AG09309 (cell line): ENCODE measurements at places on chromosomes 2 and 18.

- DNase-seq, result no peak
These were observed 3.2 kb downstream of the NRP2 start for GRCh38 chr2:205685314-205686055.

DNA sequence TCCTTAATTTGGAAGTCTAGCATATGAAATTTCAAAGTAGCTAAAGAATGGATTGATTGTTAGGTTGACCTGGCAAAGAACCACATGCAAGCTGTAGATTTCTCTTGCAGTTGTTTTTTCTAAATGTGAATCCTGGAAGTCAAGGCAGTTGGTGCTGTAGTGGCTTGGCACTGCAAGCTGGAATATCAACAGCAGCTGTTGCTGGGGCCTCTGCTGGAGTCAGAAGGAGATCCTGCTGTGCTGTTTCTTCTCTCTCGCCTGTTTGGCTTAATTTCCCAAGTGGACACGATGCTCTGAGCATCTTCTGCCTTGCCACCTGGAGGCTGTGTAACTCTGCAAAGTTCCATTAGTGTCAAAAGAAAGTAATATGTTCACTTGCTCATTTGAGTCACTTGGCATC is 12.6 kb downstream of the PIK3C3 start:
- no peak for DNase-seq

DNA sequence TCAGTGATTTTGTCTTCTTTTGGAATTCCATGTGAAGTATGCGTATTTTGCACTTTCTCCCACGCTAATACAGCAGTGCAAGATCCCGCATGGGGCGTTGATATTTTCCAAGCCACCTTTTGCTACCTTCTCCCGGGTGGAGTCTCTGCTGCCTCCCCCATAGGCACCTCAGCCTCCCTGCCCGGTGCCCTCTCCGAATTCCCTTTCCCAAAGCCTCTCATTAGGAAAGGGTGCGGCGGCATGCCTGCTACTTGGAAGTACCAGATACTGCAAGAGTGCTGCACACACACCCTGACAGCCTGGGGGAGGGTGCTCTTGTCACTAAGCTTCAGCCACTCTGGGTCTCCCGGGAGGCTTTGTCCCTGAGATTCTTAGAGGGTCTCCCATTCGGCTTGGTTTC is 114.4 kb upstream of the PXDN start:
- DNase-seq, result no peak

DNA sequence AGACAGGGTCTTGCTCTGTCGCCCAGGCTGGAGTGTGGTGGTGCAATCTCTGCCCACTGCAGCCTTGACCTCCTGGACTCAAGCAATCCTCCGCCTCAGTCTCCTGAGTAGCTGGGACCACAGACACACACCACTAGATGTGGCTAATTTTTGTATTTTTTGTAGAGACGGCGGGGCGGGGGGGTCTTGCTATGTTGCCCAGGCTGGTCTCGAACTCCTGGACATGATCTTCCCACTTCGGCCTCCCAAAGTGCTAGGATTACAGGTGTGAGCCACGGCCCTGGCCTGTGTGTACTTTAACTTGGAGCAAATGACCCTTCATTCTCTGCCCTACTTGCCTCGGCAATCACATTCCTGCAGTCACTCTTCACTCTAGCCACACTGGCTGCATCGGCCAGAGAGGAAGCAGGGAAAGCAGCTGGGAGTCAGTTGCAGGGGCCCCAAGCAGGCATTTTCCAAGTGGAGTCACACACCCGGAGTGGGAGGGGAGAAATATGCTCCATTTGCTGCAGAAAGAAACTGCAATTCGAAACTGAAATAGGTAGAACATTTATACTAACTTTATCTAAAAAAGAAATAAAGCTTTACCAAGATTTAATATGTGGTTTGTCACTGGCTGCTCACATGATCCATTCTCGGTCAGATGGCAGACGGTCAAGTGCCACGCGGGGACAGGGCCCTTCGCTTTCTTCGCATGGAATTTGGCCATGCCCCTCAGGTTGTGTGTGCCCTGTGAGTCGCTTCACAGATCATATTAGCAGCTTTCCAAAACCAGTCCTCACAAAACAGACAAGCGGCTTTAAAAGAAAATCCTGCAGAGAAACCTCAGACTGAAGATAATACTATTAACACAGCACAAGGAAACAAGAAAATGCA is 37.1 kb downstream of the FAM161A start:
- no peak for DNase-seq

GRCh38 chr2:240997856-240998705 is at the start of gene SNED1:
Gene SNED1 (plus strand): TSS chr2:240998618. CDS start chr2:240998838, 220 bp downstream.
- peak; percentile 20 for DNase-seq

DNA sequence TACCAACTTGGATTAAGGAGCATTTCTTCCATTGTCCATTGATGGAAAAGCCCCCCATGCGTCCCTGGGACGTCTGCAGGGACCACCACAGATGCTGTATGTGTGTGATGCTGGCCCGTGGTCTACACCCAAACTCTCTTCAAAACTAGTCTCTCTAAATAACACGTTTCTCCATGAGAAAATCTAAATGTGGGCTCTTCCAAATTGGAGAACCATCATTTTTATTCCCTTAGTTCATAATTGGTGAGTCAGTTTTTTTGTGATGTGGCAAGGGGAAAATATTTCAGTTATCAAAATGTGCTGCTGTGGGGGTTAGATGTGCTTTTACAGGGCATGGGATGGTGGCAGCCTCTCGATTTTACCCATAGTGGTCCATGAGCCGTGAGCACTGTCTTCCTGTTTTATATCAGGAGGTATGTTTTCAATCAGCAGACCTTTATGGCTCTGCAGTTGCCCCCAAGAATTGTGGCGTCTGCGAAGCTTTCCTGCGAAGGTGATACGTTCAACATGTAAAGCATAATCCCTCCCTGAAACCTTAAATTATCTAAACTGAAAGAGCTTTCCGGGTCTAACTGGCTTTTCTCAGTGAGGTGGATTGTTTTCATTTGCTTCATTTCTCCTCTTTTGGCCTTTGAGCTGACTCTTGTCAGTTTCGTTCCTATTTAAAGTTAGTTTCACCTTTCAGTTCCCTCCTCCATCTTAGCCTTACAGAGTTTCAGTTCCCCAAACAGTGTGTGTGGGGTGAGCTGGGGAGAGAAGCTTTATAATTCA is 78.4 kb downstream of the SETBP1 start:
- no peak for DNase-seq

GRCh38 chr18:54777989-54778388 is 50.3 kb upstream of the RAB27B start:
- DNase-seq, result no peak
